MCF 10A (cell line): ENCODE measurements at places on chromosomes 13 and 19. TPM values are rescaled to one million over a fixed set of nuclear protein-coding genes. Genes with fewer than 3 reads are reported as not detected.

The CSNK1G2 gene
- total RNA-seq: 48.5 and 54.4 TPM in 2 replicates

The CEACAM3 gene
- not detected in 2 replicates for total RNA-seq

The IFNL1 gene
- not detected in 2 replicates for total RNA-seq

The CCDC70 gene
- not detected in 2 replicates for total RNA-seq

The LILRA5 gene
- total RNA-seq: not detected in 2 replicates

The EFNB2 gene
- total RNA-seq: 40.4 and 45.7 TPM in 2 replicates

The TMEM86B gene
- total RNA-seq: 4.2 and 4.7 TPM in 2 replicates

The ATXN8OS gene
- not detected in 2 replicates for total RNA-seq

- DNase-seq: no peak
Observed at GRCh38 chr19:16861011-16861410, 27.8 kb upstream of the F2RL3 start.

DNA sequence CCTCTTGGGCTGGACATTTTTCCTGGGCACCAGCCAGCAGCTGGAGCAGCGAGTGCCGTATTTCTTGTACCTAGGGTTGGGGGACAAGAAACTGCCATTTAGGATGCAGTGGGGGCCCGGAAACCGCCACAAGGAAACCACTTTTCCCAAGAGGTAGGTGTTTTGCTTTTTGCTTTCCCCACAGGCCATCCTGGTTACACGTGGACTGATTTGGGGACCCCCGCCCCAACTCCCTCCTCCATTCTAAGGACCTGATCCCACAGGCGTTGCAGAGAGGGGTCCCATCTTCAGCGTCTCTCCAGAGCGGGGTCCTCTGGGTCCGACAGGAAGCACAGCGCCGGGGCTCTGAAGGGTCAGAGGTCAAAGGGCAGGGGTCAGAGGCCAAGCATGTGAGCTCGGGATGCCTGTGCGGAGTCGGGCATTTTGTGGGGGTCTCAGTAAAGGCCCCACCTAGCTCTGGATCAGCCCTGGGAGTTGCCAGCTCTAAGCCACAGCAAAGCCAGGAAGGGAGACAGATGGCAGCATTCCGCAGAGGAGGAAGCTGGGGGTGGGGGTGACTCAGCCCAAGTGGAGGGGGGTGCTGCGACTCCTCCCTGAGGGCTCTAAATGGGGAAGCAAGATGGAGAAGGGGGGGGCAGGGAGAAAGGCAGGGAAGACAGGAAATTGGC lies 4.3 kb downstream of the ZGLP1 start:
- DNase-seq: no peak

DNA sequence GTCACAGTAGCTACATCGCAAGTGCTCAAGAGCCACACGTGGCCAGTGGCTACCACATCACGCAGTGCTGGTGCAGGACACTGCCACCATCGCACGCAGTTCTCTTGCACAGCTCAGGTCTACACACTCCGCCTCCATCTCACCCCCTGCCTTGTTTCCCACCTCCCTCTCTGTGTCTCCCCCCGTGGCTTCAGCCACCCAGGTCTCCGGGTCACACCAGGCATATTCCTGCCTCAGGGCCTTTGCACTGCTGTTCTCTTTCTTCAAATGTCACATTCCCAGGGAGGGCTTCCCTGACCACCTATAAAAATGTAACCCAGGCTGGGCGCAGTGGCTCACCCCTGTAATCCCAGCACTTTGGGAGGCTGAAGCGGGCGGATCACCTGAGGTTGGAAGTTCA lies 10.6 kb downstream of the CCDC8 start:
- DNase-seq: no peak

DNA sequence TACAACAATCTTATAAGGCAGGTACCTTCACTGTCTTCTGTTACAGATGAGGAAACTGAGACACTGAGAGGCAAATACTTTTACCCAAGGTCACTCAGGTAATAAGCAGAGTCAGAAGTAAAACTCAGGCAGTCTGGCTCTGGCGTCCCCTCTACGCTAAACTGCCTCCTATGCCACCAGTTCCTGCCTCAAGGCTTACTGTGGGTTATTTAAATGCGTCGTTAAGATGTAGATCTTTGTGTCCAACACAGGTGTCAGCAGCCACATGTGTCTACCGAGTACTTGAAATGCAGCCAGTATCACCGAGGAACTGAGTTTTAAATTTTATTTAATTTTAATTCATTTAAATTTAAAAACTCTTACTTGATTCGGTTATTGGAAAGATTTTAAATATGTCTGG lies 1.9 kb downstream of the HAS1 start:
- DNase-seq: no peak

DNA sequence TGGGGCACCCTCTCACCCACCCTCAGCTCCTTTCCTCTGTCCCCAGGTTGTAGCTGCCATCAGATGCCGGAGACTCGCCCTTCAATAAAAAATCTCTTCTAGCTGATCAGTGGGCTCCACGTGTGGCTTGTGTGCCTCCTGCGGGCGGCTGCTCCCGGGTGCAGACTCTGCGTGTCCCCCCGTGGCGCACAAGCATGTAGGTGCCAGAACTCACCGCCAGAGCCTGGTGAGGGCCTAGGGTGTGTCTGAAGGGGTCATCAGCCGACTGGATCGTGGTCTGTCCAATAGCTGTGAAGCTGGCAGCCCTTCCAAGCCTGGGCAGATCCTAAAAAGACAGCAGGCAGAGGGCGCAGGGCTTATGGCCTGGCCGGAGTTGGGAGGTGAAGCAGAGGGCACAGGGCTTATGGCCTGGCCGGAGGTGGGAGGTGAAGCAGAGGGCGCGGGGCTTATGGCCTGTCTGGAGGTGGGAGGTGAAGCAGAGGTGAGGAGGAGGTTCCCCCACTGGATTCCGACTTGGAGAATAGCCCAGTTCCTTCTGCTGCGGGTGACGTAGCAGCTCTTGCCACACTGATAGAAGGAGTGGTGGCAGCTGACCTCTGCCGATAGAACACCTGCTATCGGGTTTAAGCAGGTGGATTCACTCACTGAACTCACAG lies 11.7 kb downstream of the NOP53 start:
- no peak for DNase-seq

DNA sequence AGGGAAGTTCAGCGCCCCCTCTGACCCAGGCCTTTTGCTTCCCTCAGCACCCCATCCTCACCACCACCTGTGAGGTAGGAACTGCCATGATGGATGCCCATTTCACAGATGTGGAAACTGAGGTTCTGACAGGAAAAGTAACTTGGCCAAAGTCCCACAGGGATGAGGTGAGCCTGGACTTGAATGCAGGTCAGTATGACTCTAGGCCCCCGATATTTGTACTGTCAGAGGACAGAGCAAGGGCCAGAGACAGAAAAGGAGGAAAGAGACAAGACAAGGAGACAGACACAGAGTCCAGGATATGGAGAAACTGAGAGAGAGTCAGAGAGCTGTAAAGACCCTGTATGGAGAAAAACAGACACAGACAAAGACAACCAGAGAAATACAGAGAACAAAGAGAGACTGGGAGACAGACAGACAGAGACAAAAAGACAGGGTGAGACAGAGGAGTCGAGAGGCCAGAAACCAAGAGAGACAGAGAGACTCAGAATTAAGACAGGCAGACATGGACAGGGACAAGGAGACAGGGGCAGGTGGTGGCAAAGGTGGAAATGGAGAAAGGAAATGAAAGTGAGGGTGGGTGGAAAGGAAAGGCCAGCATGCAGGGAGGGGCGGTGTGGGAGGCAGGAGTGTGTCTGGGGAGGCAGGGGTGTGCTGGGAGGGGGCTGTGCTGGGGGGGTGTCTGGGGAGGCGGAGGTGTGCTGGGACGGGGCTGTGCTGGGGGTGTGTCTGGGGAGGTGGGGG lies 5.0 kb downstream of the ERFL start:
- no peak for DNase-seq

- DNase-seq: peak; percentile 51
Observed at GRCh38 chr13:97030705-97031452, 36.6 kb upstream of the OXGR1 start.

DNA sequence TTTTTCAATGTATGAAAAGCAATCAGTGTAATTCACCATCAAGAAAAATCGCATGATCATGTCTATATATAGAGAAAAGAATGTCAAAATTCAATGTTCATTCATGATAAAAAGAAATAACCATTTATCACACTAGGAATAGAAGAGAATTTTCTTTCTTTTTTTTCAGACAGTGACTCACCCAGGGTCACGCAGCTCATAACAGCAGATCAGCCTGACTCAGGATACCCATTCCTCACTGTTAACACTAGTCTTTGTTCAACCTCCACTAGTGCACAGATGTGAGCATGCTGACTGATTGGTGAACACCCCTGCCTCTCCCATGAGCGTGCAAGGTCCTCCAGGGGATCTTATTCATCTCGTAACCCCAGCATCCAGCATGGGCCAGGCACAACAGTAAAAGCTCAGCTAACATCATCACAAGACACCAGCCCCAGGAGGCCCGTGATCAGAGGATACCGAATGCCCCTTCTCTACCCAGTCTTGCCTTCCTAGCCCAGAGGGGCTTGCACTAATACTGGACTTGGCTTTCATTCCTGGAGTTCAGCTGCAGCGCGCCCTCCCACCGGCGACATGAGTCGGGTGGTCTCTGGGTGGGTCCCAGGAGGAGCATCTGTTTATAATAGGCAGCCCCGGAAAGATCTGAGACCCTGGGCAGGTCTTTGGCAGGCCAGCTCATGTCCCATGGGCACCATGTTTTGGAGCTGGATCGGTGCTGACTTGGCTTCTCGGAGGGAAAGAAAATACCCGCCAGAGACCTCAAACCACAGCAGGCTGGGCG lies 539.5 kb upstream of the SLC10A2 start:
- DNase-seq: no peak

DNA sequence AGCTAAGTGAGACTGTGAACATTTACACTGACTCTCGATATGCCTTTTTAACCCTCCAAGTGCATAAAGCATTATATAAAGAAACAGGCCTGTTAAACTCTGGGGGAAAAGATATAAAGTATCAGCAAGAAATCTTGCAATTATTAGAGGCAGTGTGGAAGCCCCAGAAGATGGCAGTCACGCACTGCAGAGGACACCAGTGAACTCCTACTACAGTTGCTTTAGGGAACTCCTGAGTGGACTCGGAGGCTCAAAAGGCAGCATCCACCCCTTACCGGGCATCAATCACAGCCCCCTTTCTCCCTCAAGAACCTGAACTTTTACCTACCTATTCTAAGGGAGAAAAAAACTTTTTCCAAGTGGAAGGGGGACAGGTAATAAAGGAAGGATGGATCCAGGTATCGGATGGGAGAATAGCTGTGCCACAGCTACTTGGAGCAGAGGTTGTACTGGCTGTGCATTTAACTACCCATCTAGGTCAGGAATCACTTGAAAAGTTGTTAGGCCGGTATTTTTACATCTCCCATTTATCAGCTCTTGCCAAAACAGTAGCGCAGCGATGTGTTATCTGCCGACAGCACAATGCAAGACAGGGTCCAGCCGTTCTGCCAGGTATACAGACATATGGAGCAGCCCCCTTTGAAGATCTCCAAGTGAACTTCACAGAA lies 80.1 kb downstream of the ZNF486 start:
- no peak for DNase-seq

- DNase-seq: peak; percentile 71
Observed at GRCh38 chr19:17205237-17206140, 9.7 kb upstream of the USE1 start.

GRCh38 chr19:41682437-41682836 lies 5.6 kb downstream of the CEACAM7 start:
- no peak for DNase-seq

GRCh38 chr19:50205681-50206138 lies 2.3 kb downstream of the MYH14 start:
- no peak for DNase-seq

DNA sequence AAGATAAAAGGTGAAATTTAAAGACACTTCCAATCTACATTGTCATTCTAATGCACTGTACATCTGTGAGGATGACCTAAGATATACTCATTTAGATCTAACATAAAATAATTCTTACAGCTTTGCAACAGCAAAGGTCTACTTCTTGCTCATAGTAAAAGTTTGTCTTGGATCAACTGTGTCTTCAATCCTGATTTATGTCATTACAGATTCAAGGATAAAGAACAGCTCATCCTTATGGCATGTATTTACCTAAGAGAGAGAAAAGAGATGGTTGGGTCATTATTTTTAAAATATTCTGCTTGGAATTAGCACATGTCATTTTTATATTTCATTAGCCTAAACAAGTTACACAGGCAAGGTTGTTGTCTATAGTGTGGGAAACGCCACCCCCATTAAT lies 2193.1 kb downstream of the PCDH9 start:
- no peak for DNase-seq

- DNase-seq: no peak
Observed at GRCh38 chr19:42495663-42496062, 32.6 kb downstream of the CEACAM1 start.

DNA sequence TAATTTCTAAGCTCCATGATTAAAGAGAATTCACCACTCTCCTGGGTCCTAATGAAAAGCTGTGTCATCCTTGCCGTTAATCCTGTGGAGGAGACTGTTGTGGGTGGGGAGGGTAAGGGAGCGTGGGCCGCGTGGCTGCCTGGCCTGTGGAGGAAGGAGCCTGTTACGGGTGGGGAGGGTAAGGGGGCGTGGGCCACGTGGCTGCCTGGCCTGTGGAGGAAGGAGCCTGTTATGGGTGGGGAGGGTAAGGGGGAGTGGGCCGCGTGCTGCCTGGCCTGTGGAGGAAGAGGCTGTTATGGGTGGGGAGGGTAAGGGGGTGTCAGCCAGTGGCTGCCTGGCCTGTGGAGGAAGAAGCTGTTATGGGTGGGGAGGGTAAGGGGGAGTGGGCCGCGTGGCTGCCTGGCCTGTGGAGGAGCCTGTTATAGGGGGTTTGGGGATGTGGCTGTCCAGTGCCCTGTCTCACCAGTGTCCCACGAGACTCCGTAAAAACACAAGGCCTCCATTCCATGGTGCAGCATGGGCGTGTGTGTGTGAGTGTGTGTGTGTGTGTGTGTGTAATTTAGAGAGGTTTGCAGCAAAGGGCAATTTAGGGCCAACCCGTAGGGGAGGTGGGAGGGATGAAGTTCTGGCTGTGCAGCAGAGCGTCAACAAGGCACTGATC lies 15.6 kb upstream of the DCUN1D2 start:
- no peak for DNase-seq

GRCh38 chr19:8050274-8051096 lies 2.1 kb upstream of the CCL25 start:
- DNase-seq: peak; percentile 68

DNA sequence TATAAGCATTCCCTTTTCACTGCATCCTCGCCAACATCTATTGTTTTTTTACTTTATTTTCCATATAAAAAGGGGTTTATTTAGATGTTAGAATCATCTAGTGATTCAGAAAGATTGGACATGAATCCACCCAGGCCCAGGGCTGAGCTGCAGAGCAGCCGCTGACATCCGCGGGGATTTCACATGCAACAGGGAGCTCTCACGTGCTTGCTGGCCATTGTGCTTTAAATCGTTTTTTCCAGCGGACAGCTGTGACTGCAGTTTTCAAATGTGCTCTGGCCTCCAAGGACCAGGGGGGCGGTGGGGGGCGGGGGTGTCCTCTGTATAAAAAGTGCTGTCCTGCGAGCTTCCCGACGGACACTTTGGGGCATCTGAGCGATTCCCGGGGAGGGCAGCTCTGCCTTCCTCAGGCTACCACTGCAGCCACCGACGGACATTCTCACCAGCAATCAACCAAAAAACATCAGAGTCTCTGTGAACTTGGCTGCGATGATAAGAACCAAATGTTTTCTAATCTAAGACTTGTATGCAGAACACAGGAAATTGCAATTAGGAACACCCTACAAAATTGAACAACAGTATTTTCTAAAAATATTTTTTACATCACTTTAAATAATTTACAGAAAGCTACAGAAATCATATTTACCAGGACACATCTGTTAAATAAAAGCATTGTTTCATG lies 12.6 kb downstream of the RB1 start:
- no peak for DNase-seq

GRCh38 chr13:27482983-27483382 lies 32.6 kb upstream of the MTIF3 start:
- no peak for DNase-seq

- DNase-seq: no peak
Observed at GRCh38 chr13:91889641-91890040, 491.2 kb downstream of the GPC5 start.
